ENCODE measurements at places on chromosomes 6 and 20.

DNA sequence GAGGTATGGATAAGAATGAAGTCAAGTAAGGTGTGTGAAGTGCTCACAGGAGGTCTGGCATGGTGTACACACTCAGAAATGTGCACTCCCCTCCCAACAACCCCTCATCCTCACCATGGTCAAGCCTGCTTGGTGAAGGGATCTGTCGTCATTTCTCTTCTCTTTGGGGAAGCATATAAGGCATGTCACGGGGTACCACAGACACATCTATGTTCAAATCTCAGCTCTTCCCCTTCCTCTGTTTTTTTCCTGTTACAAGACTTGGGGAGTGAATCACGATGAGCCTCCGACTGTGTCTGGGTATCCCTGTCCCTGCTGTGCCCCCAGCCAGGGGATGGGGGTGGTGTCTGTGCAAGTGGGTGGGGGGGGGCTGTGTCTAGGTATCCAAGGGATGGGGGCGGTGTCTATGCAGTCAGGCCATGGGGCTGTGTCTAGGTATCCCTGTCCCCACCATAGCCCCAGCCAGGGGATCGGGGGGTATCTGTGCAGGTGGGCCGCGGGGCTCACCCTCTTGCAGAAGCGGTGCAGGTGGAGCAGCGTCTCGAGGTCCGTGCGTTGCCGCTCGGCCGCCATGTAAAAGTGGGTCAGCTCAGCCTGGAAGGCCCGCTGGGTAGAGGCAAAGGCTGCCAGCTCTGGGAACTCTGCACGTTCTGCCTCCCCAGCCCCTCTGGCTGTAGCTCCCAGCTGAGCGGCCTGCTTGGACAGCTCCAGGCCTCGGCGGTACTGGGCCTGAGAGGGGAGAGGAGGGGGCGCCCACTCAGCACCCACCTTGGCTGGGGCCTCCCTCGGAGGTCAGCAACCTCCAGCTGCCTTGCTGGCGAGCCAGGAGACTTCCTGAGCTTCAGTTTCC lies 43.6 kb downstream of the KIAA1755 start:
- DNase-seq = no peak

DNA sequence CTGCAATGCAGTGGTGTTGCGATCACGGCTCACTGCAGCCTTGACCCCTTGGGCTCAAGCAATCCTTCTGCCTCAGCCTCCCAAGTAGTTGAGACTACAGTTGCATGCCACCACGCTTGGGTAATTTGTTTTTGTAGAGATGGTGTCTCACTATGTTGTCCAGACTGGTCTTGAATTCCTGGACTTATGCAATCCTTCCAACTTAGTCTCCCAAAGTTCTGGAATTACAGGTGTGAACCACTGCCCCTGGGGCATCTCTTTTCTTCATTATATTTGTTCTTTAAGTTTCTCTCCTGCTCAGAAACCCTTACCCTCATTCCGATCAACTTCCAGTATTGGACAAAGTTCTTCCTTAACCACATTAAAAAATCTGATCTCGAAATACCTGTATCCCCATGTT lies 44.7 kb upstream of the DEK start:
- no peak for DNase-seq

DNA sequence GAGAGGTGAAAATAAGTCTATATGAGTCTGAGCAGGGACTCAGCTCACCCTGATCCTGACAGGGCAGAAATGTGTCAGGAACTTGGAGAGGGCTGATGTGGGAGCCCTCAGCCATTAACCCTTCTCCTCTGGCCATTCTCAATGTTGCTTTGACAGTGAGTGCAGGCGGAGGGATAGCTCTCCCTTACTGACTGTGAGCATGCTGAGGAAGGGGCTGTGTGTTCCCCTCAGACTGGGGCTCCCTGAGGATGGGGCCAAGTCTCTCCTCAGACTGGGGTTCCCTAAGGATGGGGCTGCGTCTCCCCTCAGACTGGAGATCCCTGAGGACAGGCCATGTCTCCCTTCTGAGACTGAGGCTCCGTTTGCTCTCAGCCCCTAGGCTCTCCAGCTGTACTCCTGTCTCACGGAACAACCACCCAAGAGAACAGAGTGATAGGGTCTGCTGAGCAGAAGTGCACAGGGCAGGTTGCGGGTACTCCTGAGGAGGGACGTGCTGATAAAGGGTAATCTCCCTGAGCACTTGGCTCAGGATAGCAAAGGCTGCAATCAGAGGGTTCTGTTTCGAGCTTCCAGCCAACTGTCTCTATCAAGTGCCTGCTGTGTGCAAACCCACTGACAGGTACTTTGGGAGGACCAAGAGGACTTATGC lies 141.0 kb downstream of the MRPL14 start:
- DNase-seq = no peak

DNA sequence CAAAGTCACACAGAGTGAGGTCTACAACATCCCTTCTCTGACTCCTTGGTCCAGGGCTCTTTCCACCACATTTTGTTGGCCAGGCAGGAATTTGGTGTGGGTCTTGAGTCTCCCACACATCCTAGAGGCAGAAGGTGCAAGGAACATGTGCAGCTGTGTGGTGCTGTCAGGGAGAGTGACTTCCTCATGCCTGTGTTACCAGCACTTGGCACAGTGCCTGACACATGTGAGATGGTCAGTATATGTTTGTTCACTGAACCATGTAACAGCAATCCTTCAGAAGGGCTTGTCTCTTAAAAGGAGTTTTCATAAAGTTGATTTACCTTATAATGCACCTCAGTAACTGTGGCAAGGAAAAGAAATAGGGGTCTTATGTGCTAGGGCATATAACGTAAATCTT lies 168.5 kb downstream of the CDC5L start:
- DNase-seq = no peak

- no peak for DNase-seq
Observed at GRCh38 chr6:41700463-41701347, 34.7 kb downstream of the TFEB start.

GRCh38 chr6:132122176-132122575 lies 171.0 kb upstream of the CCN2 start:
- no peak for DNase-seq

- DNase-seq = no peak
Observed at GRCh38 chr6:1838604-1839213, 229.0 kb downstream of the FOXC1 start.

GRCh38 chr6:124479991-124480430 lies 482.2 kb upstream of the RNF217 start:
- no peak for DNase-seq

- DNase-seq = no peak
Observed at GRCh38 chr6:112205427-112206109, 48.8 kb downstream of the LAMA4 start.

- no peak for DNase-seq
Observed at GRCh38 chr20:31587545-31588389, 17.3 kb upstream of the ID1 start.

- DNase-seq = no peak
Observed at GRCh38 chr6:160412993-160413392, 64.8 kb downstream of the SLC22A3 start.

GRCh38 chr6:46491628-46492547 lies 639 bp upstream of the RCAN2 start:
- no peak for DNase-seq

DNA sequence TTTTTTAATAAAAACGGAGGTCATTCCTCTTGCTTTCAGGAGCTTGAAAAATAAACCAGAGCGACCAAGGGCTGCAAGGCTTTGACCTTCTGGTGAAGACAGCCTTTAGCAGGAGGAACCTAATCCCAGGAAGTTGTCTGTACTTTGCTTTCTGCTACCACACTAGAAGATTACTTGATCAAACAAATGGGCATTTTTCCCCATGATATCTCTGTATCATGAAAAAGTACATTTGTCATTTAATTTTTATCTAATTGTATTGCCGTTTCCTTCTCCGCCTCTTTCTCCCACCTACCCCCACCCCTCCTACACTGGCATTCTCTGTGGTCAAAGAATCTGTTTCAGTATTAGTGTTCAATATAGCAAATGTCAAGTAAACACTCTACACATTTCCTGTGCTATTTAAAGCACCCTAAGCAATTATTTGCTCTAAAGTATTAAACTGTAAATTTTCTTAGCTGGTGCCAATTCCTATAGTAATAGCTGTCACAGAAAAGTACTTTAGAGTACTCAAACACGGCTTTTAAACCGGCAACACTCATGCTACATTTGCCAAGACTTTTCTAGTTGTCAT lies 29.7 kb downstream of the ATXN1 start:
- DNase-seq = peak; percentile 65

Data from activated naive CD4-positive, alpha-beta T cell treated with anti-CD3 and anti-CD28 coated beads, Interleukin-2, amount 10 ng/mL, durations not matched to agents 7 days and 5 days (primary cell).